ENCODE measurements at places on chromosomes 11 and 22.

DNA sequence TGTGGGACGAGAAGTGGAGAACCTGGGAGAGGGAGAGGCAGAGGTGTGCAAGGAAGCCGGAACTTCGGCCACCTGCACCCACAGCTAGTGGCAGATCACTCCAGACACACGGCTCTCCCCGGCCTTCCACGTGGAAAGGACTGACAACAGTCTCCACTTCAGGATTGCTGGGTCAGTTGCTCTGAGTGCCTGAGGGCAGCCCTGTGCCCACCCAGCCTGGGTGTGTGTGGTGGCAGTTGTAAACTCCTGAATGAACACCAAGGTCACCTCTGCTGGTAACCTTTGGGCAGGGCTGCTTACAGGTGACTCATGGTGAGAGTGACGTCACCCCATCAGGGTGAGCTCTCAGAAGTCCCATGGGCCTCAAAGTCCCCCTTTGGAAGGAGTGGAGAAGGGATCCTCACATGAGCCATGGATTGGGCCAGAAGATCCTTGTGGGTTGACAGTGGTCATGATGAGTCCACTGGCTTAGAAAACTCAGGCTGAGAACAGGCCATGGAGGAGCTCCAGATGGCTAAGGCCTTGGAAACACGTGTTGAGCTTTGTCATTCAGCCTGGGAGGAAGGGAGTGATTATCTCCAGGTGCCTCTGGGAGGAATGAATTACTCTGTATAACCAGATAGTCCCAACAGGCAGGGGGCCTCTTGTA lies 71.3 kb downstream of the BCR start:
- DNase-seq = no peak

DNA sequence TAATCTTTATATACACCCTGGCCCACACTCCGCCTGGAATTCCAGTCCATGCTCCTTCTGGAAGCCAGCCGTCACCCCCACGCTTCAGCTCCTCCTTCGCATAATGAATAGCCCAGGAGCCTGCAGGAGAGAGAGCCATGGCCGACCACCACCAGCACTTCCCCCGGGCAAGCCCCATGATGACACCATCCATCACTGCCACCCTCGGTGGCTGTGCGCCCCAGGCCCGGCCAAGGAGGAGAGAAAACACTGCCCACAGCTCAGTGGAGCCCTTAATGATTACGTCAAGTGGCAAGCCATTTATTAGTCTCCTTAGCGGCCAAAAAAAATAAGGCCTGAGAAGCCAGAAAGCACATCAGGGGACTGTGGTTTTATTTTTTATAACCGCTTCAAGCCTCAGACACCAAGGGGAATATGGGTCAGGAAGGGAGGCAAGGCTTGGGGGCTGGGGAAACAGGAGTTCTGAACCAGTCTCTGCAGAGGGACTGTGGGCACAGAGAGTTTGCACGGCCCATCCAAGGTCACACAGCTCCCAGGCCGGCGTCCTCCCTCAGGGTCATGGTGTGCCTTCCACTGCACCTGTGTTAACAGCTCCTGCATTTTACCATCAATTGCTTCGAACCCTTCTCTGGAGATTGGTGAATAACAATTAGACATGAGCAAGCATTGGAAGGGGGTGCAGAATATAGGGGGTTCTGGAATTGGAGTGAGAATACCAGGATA lies 134.3 kb downstream of the MN1 start:
- DNase-seq = peak; percentile 98

GRCh38 chr11:76918941-76919386 lies 58.2 kb downstream of the ACER3 start:
- peak; percentile 70 for DNase-seq

GRCh38 chr22:37282385-37282677 lies at the start of gene CYTH4:
TSS of gene CYTH4 (plus strand) at chr22:37282508. CDS start at chr22:37282570, 62 bp downstream.
- DNase-seq = no peak

DNA sequence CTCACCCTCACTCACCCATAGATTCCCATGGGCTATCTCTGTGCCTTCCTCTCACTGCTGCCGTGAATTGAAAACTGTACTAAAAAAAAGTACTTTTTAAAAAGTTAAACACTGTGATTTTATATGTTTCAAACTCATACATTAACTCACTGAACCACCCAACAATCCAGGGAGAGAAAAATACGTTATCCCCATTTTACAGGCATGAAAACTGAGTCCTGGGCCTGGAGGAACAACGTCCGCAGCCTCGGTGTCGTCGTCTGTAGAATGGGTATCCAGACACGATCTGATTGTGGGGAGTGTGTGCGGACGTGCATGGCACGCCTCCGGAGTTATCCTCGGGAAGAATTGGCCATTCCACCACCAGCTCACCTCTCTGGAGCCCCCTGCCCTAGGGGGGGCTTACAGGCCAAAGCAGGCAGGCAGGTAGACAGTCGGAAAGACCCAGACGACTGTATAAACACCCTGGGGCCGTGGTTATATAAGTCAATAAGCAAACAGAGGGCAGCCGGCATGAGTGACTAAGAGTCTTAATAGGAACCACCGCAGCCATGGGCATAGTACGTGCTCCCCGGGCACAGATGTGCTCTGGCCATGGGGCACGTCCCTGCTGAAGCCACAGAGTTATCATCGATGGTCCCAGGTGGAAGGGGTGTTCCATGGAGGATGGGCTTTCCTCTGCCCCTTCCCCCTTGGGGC lies 7.1 kb upstream of the PDGFB start:
- peak; percentile 52 for DNase-seq

Data from astrocyte of the hippocampus (primary cell).